ENCODE measurements at places on chromosomes 5 and 9.

DNA sequence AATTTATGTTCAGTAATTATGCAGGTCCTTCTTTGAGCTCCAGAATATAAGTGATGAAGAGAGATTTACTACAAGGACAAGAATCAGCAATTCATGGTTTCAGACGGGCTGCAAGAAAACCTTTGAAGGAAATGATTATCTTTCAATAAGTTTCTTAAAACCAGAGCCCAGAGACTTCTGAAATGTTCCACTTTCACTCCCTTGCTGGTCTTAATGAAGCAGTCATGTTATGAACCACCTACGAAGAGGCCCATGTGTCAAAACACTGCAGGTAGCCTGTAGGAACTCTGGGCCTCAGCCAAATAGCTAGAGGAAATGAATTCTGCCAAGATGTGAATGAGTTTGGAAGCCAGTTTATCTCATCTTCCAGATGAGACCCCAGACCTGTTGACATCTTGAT lies 505.9 kb upstream of the MEF2C start:
- ATAC-seq = no peak

DNA sequence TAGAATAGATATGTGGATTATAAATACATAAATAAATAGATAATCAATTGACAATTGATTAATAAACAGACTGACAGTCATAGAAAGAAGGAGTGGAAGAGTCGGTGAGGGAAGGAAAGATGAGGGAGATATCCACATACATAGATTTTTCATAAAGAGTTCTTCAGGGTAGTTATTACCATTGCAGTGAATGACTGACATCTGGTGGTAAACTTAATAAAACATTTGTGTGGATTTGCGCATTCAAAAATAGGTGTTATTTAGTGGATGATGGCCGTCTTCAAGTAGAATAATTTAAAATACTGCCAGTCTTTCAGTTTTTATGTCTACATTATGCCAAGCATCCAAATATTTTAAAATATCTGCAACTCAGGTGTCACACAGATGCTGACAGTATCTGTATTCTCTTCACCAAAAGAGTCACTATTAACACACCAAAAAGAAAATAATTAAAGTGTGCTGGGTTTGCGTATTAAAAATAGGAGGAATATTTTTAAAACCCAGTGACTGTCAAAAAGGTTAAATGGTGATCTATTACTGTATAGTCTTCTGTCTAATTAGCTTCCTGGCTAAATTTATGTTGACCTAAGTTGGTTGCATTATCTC lies 78.8 kb downstream of the GIN1 start:
- ATAC-seq = no peak

GRCh38 chr9:37660691-37661090 lies 9.9 kb downstream of the FRMPD1 start:
- ATAC-seq = no peak

- no peak for ATAC-seq
These were observed 504.5 kb downstream of the NFIB start for GRCh38 chr9:13809401-13809800.

DNA sequence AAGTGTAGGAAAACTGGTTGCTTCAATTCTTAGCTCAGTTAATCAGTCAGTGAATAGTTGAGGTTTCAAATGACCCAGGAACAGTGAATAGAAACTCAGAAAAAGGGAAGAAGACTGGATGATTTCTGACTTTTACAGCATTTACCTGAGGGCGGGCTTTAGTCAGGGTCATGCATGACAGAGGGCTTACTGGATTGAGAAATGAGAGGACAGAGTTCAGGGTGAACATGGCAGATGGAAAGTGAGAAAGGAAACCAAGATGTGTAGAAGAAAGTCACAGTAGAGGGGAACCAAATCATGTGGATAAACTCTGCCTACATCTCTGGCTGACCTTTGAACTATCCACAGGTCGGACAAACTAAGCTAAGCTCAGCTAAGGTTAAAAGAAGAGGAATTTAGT lies 596.0 kb downstream of the SEMA5A start:
- no peak for ATAC-seq

DNA sequence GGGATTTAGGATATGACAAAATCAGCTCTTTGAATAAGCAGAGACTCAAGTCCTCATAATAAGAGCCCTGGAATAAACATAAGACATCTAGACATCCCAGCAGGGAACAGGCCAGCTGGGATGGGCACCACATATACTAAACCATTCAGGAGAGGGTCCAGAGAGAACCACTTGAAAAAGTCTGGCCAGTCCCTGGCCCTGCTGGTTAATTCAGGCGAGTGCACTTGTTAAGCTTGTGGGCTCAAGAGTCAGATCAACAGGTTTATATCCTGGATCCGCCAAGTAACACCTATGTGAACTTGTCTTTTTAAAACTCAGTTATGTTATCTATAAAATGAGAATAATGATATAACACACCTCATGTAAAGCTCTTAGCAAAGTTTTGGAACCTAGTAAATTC lies 63.3 kb downstream of the CAVIN4 start:
- ATAC-seq = no peak

- ATAC-seq = no peak
These were observed 33.3 kb downstream of the KCTD16 start for GRCh38 chr5:144203750-144204596.

DNA sequence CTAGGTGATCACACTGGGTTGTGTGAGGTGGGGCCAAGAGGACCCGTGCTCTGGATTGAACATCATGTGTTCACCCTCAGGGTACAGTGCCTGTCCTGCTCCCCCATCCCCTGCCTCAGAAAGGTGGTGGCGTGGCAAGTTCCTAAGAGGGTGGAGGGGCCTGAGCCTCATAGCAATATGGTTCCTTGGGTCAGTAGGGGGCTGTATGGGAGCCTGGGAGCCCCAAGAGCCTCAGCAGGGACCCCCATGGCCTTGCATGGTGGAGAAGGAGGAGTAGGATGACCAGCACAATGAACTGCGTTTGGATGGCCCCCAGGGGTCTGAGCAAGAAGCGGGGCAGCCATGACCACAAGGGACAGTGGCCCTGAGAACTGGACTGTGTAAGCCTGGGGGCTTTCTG lies 89.6 kb upstream of the SHB start:
- no peak for ATAC-seq

GRCh38 chr9:95213117-95213516 lies 104.4 kb downstream of the FANCC start:
- ATAC-seq = no peak

DNA sequence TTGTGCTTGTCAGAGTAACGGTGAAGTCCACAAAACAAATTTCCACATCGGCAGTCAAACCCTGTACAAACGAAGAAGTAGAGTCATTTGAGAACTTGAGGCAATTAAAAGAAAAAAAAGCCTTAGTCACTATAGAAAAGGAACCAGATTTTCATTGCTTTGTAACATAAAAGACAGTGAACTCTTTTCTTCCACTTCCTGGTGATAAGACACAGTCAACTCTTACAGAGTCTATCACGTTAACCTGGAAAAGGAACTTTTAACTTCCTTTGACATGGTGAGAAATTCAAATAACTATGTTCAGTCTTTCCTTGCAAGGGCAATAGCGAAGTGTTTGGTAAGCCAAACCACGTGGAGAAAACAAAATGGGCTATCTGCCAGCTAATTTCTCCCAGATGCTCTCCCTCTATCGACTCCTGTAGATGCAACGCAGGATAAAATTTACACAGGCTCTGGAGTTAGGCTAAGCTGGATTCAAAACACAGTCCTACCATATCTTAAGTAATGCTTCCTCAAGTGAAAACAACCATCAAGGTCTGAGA lies 8.9 kb downstream of the ZFAND5 start:
- no peak for ATAC-seq

DNA sequence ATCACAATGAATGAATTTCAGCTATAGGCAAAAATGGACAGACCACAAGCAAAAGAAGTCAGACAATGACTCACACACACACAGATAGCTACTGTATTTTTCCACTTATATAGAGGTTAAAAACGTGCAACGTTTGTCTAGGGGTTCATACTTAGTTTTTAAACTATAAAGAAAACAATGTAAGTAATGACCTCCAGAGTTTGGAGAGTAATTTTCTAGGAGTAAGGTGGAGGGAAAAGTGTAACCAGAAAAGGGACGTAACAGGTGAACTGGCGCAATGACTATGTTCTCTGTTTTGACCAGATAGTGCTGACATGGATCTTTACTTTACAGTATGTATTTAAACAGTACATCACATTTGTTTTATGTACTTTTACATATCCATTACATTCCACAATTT lies 51.1 kb downstream of the FNIP1 start:
- ATAC-seq = no peak

DNA sequence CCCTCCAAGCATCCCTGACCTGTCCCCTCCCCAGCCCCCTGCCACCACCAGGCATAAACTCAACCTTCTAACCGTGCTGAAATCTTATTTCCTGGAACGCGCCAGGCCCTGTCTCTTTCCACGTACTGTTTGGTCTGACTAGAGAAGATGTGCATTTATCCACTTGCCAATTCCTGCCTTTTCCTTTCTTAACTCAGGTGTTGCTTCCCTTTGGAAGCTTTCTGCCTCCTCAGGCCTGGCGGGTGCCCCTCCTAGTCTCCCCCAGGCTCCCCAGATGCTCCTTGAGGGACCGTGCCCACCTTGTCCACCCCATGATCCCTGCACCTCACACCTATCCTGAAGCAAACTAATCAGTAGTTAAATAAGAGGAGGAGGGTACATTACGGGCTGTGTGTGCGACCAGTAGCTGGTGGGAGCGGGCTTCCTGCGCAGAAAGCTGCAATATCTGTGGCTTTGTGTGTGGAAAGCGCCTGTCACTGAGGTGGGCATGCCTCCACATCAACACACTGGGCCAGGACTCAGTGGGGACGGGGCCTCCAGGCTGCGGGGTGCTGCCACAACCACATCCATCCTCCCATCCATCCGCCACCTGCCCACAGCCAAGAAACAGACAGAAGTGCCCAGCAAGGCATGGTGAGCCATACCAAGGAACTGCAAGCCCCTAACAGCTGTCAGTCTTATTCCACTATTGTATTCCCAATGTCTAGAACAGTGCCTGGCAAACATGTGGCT lies 73.5 kb downstream of the COL23A1 start:
- no peak for ATAC-seq

DNA sequence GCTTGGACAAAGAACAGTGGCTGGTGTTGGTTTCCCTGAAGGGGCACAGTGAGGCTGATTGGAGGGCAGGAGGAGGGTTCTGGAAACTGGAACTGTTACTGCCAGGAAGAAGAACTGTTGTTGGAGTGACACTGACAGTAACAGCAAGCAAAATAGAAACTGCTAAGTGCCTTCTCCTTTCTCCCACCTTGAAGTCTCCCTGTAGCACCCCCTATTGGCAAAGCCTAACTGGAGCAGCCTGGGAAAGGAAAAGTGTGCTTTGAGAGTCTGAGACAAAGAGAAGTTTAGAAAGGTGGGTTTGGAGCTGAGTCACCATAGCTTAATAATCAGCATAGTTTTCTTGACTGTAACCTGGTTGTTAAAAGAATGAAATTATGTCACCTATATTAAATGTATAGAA lies 2.5 kb upstream of the TMEM174 start:
- no peak for ATAC-seq

DNA sequence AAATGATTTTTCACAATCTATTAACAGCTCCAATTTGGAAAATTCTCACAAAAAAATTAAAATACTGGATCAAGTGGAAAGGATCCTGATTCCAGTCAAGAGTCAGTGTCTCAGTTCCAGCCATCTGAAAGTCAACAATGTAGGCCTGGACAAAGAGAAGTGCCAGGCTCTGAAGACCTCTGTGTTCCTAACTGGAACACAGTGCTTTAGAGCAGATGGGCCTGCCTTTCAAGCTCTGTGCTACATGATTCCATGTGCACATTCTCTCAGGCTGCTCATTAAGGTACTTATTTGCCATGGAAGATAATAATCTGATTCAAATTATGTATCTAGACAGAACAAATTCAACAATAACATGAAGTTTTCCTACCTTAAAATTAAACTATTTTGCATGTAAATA lies 30.2 kb upstream of the ALDH1A1 start:
- ATAC-seq = no peak

GRCh38 chr5:72035831-72036230 lies 71.4 kb upstream of the MAP1B start:
- no peak for ATAC-seq

GRCh38 chr5:96986450-96986849 lies 50.6 kb downstream of the LNPEP start:
- no peak for ATAC-seq

DNA sequence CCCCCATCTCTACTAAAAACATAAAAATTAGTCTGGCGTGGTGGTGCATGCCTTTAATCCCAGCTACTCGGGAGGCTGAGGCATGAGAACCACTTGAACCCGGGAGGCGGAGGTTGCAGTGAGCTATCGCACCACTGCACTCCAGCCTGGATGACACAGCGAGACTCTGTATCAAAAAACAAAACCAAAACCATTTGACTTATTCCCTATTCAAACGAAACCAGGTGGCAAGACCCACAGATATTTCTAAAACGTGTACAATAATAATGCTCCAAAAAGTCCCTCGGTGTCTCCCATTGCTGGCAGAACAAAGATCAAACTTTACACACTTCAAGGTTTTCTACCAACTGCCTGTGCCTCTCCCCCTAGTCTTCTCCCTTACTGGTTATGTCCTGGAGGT lies 29.8 kb downstream of the HMGCR start:
- ATAC-seq = no peak

GRCh38 chr9:133351908-133352634 lies 4.1 kb downstream of the RPL7A start:
- no peak for ATAC-seq

All from gastroesophageal sphincter (tissue), 4 donors.